ENCODE measurements at places on chromosomes 13 and 19. TPM values are rescaled to one million over a fixed set of nuclear protein-coding genes. Genes with fewer than 3 reads are reported as not detected.

APC2 gene
- 39.2 TPM for total RNA-seq

DPF1 gene
- 35.5 TPM for total RNA-seq

TMC4 gene
- total RNA-seq = not detected

DNA sequence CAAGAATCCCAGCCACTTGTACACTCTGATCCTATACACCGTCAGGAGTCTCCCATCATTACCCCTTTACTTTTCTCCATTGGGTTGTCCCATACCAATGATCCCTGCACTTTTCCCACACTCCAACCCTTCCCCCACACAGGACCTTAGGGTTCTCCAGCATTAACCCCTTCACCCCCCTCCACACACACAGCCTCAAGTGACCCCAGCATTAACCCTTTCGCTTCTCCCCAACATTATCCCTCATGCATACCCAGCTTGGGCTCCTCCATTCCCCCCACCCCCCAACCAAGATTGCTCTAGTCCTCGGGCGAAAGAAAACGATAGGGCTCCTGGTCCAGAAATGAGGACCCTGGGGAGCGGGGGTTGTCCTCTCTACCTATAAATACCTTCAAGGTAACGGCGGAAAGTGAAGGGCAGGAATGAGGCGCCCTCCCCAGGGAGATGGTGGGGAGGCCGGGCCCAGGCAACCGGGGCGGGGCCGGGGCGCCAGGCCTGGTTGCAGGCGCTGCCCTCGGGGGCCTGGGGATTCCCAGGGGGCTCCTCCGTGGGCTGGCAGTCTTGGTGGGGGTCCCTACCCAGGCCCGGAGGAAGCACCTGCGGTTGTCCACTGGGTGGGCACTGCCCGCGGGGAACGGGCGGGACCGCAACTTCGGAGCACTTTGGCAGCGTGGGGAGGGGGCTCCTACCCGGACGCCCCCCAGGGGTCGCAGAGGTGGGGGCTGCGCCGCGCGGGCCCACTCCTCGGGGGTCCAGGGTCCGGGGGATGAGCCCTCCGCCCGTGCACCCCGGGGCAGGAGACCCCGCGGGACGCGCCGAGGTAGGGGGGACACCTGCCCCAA is 757 bp downstream of the WIZ start:
- DNase-seq = no peak

GRCh38 chr13:34108410-34108809 is 290.5 kb downstream of the RFC3 start:
- no peak for DNase-seq

Measured in neural crest cell (in vitro differentiated cells).